G401 (cell line): ENCODE measurements at places on chromosomes 7 and 10.

DNA sequence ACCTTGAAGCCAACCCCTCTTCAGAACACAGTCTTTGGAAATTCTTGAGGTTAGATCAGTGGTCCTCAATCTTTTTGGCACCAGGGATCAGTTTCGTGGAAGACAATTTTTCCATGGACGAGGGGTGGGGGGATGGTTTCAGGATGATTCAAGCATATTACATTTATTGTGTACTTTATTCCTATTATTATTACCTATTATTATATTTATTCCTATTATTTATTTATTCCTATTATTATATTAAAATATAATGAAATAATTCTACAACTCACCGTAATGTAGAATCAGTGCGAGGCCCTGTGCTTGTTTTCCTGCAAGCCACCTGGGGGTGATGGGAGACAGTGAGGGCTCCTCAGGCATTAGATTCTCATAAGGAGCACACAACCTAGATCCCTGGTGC, 17.9 kb downstream of the CAMK1D start:
- DNase-seq: no peak

GRCh38 chr10:114821915-114822443, 399 bp downstream of the FHIP2A start:
- DNase-seq: peak; percentile 41

DNA sequence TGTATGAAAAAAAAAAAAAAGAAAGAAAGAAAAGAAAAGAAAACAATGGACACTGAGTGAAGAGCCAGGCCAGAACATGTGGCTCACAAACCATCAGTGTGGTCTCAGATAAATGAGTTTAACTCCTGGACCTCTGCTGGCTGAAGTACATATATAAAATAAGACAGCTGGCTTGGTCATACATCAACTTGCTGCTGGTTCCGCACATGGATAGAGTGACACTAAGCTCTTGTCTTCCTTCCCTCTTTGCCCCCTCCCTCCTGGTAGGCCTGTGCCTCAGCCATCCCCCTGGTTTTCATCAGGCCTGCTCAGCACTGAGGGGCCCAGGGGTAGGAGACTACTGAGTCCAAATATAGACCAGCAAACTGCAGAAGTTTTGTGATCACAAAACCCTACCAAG, 58.1 kb upstream of the DGKI start:
- no peak for DNase-seq

DNA sequence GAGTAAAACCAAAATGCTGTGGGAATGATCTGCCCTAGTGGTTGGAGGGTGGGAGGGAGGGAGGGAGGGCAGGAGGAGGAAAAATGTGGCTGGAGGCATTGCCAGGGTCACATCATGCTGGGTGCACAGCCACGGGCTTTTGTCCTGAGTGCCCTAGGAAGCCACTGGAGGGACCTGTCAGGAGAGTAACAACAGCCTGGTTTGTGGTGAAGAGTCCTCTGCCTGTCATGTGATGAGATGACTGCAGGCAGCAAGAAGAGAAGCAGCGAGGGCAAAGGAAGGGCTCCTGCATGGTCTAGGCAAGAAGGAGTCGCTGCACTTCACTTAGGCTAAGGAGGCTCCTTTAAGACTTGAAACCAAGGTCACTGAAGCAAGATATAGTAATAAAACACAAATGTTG, 65.6 kb downstream of the PKD1L1 start:
- no peak for DNase-seq

- DNase-seq: no peak
These were observed 27.3 kb downstream of the MTURN start for GRCh38 chr7:30162133-30162532.

DNA sequence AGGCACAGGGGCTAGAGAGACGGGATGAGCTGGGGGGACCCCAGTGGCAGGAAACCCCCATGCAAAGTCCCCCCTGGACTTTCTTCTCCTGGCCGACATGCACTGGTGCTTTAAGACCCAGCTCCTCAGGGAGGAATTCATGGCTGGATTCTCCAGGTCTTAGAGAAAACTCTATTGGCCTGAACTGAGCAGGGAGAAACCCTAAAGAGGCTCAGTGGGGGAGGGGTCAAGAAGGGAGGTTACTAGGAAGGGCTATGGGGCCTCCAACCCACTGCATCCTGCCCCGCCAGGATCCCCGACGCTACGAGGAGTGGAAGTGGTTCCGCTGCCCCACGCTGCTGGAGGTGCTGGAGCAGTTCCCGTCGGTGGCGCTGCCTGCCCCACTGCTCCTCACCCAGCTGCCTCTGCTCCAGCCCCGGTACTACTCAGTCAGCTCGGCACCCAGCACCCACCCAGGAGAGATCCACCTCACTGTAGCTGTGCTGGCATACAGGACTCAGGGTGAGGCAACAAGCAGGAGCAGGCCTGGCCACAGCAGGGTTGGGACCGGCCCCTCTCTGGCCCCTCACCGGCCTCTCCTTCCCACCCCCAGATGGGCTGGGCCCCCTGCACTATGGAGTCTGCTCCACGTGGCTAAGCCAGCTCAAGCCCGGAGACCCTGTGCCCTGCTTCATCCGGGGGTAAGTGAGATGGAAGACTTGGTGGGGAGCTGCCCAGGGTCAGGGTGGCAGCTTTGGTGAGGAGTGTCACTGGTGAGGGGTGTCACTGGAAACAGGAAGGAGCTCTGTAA, 13.8 kb downstream of the ATG9B start:
- DNase-seq: peak; percentile 57

- DNase-seq: no peak
These were observed 142.5 kb downstream of the RNF216 start for GRCh38 chr7:5638994-5639393.

- DNase-seq: peak; percentile 99
These were observed 28.2 kb downstream of the TSPAN15 start for GRCh38 chr10:69479240-69480067.

GRCh38 chr7:4288791-4289394, 393.2 kb upstream of the FOXK1 start:
- no peak for DNase-seq

- peak; percentile 39 for DNase-seq
These were observed 1.5 kb downstream of the IPMK start for GRCh38 chr10:58266003-58266825.

DNA sequence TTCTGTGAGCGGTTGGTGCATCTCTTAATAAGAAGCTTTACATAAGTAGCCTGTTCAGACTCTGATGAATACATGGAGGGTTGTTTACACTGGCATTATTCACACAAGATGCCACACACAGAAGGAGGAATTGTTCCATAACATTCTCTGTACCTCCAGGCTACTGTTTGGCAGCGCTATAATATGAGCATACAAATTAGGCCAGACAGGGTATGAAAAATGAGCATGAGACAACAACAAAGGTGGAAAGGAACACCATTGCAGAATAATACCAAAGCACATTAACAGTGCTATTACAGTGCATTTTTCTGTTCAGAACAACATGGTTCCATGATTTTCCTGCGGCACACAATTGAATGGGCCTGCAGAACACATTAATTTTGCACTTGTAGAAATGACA, 417.2 kb upstream of the C7orf33 start:
- no peak for DNase-seq

DNA sequence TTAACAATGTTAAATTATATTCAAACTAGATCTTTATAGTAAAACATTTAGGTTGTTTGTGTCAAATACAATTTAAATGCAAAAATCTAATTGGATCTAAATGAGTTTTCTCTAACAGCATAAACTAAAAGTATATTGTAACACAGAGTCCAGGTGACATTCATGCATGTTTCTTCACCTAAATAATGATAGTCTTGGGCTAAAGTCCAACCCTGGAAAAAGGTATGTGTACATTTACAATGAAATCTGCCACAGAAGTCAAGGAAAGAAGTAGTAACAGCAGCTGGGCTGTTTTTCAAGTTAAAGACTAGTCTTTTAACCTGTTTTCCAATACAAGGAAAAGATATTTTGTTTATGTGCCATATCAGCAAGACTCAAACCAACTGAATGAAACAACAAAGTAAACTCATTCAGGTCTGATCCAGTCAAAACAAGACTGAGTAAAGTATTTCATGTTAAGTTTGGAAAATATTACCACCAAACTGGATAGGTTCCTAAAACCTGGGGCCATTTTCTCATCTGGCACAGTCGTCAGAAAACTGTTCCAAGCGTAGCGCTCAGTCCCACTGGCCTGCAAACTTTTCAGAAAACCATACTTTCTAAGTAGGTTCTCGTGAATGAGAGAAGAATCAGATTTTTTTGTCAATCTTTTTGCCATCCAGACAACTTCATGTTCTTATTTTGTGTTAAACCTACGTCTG, 349.2 kb downstream of the HGF start:
- no peak for DNase-seq

GRCh38 chr10:108410236-108410635, 1245.7 kb upstream of the SORCS1 start:
- no peak for DNase-seq
